ENCODE measurements at places on chromosomes 5 and 9. TPM values are rescaled to one million over a fixed set of nuclear protein-coding genes. Genes with fewer than 3 reads are reported as not detected.

DNA sequence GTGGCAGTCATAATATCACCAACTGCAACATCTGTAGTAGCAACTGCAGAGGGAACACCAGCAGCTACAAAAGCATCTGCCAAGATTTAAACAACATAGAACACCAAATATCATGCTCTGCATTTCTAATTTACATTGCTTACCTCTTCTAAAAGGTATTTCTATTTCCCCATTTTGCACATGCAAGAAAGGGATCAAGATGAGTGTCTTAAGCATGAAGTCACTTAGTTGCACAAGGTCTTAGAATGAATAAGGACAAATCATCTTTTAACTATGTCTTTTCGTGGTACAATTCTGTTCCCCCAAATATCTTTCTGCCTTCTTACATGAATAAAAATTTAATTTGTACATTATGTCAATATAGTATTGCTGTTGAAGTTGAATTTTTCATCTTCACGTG, 1746.4 kb downstream of the EFNA5 start:
- no peak overlapping the region for H3K27ac ChIP-seq
- H3K36me3 ChIP-seq: no peaks in the 10 kb centered on the region
- H3K4me1 ChIP-seq: no peaks in the 10 kb centered on the region
- H3K27me3 ChIP-seq: no peaks in the 10 kb centered on the region
- DNase-seq: no peak

DNA sequence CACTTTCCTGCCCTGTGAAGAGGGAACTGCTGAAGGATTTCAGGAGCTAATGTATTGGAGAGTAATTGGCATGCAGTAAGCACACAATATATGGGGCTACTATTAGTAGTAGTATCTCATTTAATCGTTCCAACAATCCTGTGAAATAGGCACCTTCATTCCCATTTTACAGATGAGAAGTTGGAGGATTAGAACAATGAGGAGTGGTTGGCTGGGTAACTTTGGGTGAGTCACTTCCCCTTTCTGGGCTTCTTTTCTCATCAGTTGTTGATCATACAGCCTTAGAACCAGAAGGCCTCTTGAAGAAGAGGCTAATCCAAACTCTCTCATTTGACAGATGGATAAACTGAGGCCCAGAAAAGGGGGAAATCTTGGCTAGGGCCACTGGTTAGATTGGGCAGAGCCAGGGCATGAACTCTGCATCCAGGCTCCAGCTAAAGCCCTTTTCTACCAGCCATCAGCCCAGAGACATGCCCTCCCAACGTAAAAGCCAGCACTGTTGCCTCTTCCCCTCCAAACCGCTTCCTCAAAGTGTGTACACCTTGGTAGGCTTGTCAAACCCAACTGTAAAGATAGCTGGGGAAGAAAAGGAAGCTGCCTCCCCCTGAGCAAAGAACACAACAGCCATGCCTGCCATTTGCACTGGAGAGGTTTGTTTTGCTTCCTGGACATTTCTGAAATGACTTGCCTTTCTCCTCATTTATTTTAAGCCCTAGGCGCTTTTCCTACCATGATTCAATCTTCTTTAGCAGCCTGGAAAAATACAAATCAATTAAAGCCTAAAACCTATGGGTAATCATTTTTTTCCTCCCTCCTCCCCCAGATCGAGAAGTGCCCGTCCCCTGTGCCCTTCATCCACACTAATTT, 992 bp downstream of the SPACA9 start:
- H3K27me3 ChIP-seq: no peaks in the 10 kb centered on the region
- peak overlapping the region; percentile 49 for H3K27ac ChIP-seq
- peak overlapping the region; percentile 98 for H3K4me3 ChIP-seq
- peaks cover 38% of the 10 kb centered on the region for H3K4me1 ChIP-seq

DNA sequence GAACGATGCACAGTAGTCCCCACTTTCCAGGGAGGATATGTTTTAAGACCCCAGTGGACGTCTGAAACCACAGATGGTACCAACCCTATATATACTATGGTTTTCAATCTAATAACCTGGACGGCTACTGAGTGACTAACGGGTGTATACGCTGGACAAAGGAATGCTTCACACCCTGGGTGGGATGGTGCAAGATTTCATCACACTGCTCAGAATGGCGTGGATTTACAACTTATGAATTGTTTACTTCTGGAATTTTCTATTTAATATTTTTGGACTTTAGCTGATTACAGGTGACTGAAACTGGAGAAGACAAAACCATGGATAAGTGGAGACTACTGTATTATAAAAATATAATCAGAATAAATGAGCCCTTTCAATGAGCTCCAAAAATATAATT, 147.6 kb upstream of the TRIM32 start:
- H3K4me3 ChIP-seq: no peak overlapping the region
- H3K27me3 ChIP-seq: no peaks in the 10 kb centered on the region
- no peak overlapping the region for H3K27ac ChIP-seq
- no peaks in the 10 kb centered on the region for H3K36me3 ChIP-seq
- DNase-seq: no peak
- H3K4me1 ChIP-seq: no peaks in the 10 kb centered on the region

DNA sequence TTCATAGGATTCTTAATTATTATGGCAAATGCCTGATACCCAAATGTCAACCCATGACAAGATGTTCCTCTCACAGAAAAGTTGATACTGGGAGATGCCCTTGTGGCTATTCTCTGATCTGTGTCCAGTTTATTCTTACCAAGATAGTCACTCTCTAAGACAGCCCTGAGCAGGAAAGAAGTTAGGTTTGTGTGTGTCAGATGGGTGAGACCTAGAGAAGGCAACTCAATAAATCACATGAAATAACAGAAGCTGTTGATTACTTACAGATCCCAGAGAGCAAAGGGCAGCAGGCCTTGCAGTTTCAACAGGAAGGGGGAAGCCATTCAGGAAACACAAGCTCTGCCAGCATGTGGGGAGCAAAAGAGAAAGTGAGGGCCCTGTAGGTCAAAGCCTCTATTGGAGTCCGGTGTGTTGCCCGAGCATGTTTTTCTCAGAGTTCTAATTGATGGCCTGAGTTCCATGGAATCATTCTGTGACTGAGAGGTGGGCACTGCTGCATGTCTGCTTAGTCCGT, 1193.7 kb upstream of the CDH18 start:
- no peak overlapping the region for H3K27ac ChIP-seq
- no peak for DNase-seq
- no peak overlapping the region for H3K4me3 ChIP-seq
- no peaks in the 10 kb centered on the region for H3K36me3 ChIP-seq
- no peaks in the 10 kb centered on the region for H3K27me3 ChIP-seq

Gene XPA
- total RNA-seq: 19.5 TPM

Gene CCDC107
- 25.6 TPM for total RNA-seq

Gene GRXCR2
- 0.05 TPM for total RNA-seq

GRCh38 chr9:111720174-111720573, 58.8 kb downstream of the GNG10 start:
- H3K27me3 ChIP-seq: no peaks in the 10 kb centered on the region
- H3K27ac ChIP-seq: no peak overlapping the region
- no peaks in the 10 kb centered on the region for H3K4me1 ChIP-seq
- DNase-seq: no peak
- no peak overlapping the region for H3K4me3 ChIP-seq

DNA sequence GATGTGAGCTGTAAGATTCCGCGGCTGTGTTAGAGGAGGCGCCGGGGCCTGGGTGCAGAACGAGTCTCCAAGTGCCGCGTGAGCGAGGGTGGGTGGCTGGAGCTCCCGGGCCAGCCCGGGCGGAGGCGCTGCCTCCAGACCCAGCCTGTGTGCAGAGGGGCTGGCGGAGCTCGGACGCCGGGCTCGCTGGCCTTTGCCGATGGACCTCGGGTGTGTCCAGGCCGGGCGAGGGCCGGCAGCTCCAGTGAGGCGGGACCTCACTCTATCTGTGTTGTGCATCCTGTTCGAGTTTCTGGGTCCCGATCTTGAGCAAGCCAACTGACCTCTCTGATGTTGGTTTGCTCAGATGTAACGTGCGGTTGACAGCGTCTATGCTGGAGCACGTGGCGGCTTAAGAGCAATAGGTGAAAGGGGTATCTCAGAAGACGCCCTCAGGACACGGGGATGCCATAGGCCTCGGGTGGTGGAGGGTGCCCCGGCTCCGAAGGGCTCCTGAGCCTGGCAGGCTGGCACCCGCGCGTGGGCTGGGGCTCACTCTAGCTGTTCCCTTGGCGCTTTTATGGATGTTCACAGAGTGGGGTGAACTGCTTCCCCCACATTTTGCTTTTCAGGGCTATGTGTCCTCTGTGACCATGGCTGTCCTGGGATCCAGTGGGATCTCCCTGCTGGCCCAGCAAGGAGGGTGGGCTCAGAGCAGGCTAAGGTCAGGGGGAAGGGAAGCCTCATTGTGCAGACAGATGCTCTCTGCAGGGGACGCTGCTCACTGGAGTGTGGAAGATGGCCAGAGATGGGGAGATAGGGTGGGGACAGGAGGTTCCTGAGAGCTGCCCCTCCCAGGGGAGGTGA, 69.8 kb downstream of the MRPL36 start:
- no peaks in the 10 kb centered on the region for H3K36me3 ChIP-seq
- no peak overlapping the region for H3K27ac ChIP-seq
- H3K27me3 ChIP-seq: peaks cover 31% of the 10 kb centered on the region
- no peak for DNase-seq

- no peak overlapping the region for H3K4me3 ChIP-seq
- H3K27ac ChIP-seq: peak overlapping the region; percentile 17
- H3K4me1 ChIP-seq: no peaks in the 10 kb centered on the region
- no peaks in the 10 kb centered on the region for H3K36me3 ChIP-seq
- DNase-seq: no peak
Measured at GRCh38 chr9:5509573-5509972, 758 bp upstream of the PDCD1LG2 start.

DNA sequence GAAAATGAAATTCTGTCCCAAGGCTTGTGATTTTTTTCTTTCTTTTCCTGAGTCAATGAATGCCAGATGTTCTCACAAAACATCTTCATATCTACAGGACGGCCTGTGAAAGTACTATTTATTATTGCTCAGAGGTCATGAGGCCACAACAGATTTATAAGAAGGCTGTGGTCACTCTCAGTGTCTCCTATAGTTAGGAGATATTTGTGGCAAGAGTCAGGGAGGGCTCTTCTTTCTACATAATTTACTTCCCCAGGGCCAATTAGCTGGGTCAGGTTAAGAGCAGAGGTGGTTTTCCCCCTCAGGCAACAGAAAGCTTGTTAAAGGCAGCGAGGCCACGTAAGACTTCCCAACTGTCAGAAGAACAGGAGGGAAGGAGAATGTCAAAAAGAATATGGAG, 248.7 kb downstream of the SLIT3 start:
- no peaks in the 10 kb centered on the region for H3K36me3 ChIP-seq
- no peak for DNase-seq
- peaks cover 1% of the 10 kb centered on the region for H3K4me1 ChIP-seq
- H3K27ac ChIP-seq: no peak overlapping the region

- DNase-seq: no peak
Measured at GRCh38 chr5:14223372-14223771, 80.2 kb downstream of the TRIO start.

Gene SLC6A18
- not detected for total RNA-seq

DNA sequence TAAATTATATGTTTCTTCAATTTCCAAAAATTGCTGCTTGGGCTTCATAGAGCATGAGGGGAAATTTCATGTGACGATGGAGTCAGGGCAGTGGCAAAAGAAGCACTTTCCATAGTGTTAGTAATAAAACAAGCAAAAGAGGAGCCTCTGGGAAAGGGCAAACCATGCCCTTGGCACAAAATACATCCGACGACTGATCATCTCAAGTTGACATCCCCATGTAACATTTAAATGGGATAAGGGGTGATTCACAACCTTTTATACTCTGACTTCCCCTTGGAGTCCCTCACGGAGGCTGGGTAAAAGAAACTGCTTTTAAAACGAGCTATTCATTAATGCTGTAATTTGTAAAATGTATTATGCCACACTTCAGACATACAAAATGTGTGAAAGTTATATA, 161.4 kb upstream of the DMRT1 start:
- no peaks in the 10 kb centered on the region for H3K36me3 ChIP-seq
- no peak overlapping the region for H3K27ac ChIP-seq
- peaks cover 5% of the 10 kb centered on the region for H3K4me1 ChIP-seq
- DNase-seq: no peak
- H3K4me3 ChIP-seq: no peak overlapping the region

GRCh38 chr5:66958201-66958979, 238.2 kb downstream of the CD180 start:
- H3K27me3 ChIP-seq: no peaks in the 10 kb centered on the region
- no peaks in the 10 kb centered on the region for H3K4me1 ChIP-seq
- H3K36me3 ChIP-seq: no peaks in the 10 kb centered on the region

GRCh38 chr9:125601961-125602360, 105.0 kb downstream of the MAPKAP1 start:
- H3K4me1 ChIP-seq: no peaks in the 10 kb centered on the region
- no peak overlapping the region for H3K4me3 ChIP-seq
- no peaks in the 10 kb centered on the region for H3K27me3 ChIP-seq
- no peak for DNase-seq
- H3K36me3 ChIP-seq: no peaks in the 10 kb centered on the region
- no peak overlapping the region for H3K27ac ChIP-seq

Gene SLC45A2
- not detected for total RNA-seq

Gene DOK3
- total RNA-seq: 3.3 TPM

Gene PHF19
- total RNA-seq: 47.1 TPM

GRCh38 chr9:99966716-99967115, 60.3 kb downstream of the STX17 start:
- H3K36me3 ChIP-seq: peaks cover 19% of the 10 kb centered on the region
- no peak for DNase-seq
- H3K4me3 ChIP-seq: no peak overlapping the region
- H3K27ac ChIP-seq: no peak overlapping the region

GRCh38 chr5:14364096-14364495, 217.5 kb upstream of the OTULINL start:
- no peak for DNase-seq
- H3K27ac ChIP-seq: no peak overlapping the region
- no peaks in the 10 kb centered on the region for H3K4me1 ChIP-seq

- DNase-seq: no peak
- peak overlapping the region; percentile 45 for H3K4me3 ChIP-seq
- H3K27me3 ChIP-seq: no peaks in the 10 kb centered on the region
- H3K27ac ChIP-seq: peak overlapping the region; percentile 33
- H3K36me3 ChIP-seq: peaks cover 42% of the 10 kb centered on the region
Measured at GRCh38 chr5:177311392-177311722, 341 bp downstream of the MXD3 start.

GRCh38 chr9:87276851-87277261, 220.8 kb upstream of the DAPK1 start:
- no peak for DNase-seq
- no peaks in the 10 kb centered on the region for H3K4me1 ChIP-seq
- H3K4me3 ChIP-seq: no peak overlapping the region
- peaks cover 2% of the 10 kb centered on the region for H3K27me3 ChIP-seq
- H3K36me3 ChIP-seq: no peaks in the 10 kb centered on the region

DNA sequence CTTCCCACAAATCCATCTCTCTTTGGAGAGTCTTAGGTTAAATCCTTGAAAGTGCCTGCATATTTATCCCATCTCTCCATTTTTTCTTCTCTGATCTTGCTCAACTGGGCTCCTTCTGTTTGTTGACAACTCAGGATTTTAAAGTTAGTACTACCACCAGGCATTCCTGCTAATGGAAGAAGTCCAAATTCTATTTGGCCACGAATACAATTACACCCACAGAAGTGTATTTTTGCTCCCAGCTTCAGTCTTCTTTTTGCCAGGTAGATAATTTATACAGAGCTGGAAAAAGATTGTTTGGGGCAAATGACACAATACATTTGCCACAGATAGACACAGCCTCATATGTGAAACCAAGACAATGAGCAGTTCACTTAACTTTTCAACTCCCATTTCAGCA, 74.8 kb downstream of the CETN3 start:
- H3K4me3 ChIP-seq: no peak overlapping the region
- DNase-seq: no peak
- H3K27ac ChIP-seq: no peak overlapping the region
- H3K27me3 ChIP-seq: no peaks in the 10 kb centered on the region

- no peaks in the 10 kb centered on the region for H3K4me1 ChIP-seq
- H3K27me3 ChIP-seq: no peaks in the 10 kb centered on the region
- no peak overlapping the region for H3K27ac ChIP-seq
- H3K36me3 ChIP-seq: no peaks in the 10 kb centered on the region
Measured at GRCh38 chr5:9516591-9516990, 29.3 kb downstream of the SEMA5A start.

All from thymus (tissue), 14 donors.